ENCODE measurements at places on chromosomes 2 and 18. TPM values are rescaled to one million over a fixed set of nuclear protein-coding genes. Genes with fewer than 3 reads are reported as not detected.
A peak's percentile ranks its signal among the peaks of the same experiment; 100 is the strongest.

DNA sequence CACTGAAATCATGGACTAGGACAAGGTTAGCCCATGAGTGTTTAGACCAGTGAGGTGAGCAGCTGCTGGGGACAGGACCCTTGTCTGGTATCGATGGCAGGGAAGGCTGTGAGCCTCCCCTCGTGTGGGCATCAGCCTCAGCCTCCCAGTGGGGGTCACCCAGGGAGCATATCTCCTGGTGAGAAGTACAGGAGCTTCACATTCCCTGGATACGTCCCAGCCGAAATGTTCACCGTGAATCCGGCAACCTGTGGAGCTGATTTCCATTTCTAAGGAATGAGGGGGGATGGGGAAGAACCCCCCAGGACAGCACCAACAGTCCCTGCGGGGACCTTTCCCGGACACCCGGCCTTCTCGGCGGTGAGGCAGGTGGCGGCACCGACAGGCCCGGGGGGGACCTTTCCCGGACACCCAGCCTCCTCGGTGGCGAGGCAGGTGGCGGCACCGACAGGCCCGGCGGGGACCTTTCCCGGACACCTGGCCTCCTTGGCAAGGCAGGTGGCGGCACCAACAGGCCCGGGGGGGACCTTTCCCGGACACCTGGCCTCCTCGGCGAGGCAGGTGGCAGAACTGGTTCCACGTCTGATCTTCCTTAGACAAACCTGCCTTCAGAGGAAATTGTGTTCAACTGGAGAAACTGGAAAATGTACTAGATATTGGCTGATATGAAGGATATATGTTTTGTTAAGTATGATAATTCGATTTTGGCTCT lies 21.2 kb downstream of the RTP5 start:
- no peaks in the 10 kb centered on the region for H3K36me3 ChIP-seq
- H3K27ac ChIP-seq = no peak overlapping the region
- H3K4me1 ChIP-seq = no peaks in the 10 kb centered on the region
- H3K27me3 ChIP-seq = no peaks in the 10 kb centered on the region
- H3K4me3 ChIP-seq = no peak overlapping the region

PLGLB2 gene
- total RNA-seq = 1.2 TPM

GRCh38 chr2:45771261-45771660 lies 119.8 kb downstream of the PRKCE start:
- no peak overlapping the region for H3K4me3 ChIP-seq
- DNase-seq = peak; percentile 87
- peak overlapping the region; percentile 55 for H3K27ac ChIP-seq
- no peaks in the 10 kb centered on the region for H3K27me3 ChIP-seq

DLX2 gene
- not detected for total RNA-seq

DNA sequence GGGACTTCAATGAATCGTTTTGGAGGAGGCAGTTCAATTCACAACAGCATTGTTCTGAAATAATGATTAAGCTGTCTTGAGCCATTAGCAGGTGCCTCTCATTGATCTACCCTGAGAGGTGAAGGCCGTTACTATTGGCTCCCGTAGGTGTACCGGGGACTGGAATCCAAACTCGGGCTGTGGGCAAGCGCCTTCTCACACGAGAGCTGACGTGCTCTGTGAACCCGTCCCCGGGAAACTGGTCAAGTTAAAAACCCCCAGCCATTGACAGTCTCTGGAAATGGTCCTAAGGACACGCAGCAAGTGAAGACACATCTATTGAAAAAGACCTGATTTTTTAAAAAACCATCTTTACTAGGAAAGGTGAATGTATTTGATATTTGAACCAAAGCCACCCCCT lies 8.1 kb upstream of the NFATC1 start:
- no peak overlapping the region for H3K4me3 ChIP-seq
- no peaks in the 10 kb centered on the region for H3K4me1 ChIP-seq
- H3K27ac ChIP-seq = no peak overlapping the region
- no peaks in the 10 kb centered on the region for H3K36me3 ChIP-seq
- H3K27me3 ChIP-seq = peaks cover 65% of the 10 kb centered on the region

DNA sequence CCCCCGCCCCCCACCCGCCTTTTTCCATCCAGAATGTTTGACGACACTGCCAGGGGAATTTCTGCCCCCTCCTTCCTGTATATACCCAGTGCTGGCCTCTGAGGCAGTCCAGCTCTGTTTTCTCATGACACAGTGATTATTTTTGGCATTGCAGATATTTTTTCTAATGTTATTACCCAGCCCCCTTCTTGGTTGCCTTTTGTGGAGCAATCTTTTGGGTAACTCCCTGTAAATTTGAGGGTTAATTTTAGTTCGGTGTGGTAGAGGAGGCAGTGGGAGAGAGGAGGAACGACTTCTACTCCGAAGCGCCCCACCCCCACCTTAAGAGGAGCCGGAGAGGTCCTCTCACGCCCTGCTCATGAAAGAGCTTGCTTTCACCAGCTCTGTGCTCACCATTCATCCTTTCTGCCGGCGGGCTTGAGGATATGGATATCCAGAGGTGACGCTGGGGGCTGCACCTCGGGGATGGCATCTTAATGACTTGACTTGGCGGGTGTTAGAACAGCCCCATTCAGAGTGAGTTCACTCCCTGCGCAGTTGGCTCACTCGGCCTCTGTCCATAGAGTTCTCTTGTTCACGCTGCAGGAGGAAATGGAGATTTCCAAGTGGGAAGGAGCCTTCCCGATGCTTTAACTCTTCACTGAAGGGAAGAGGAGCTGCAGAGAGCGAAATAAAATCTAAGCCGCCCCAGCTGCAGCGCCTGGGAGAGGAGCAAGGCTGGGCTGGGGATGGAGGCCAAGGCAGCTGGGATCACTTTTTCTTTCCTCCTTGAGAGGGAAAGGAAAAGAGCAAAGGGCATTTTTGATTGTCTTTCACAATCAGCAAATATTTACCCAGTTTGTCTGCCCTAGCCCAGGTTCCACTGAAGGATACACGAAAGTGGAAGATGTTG lies 38.4 kb downstream of the EPAS1 start:
- H3K4me3 ChIP-seq = no peak overlapping the region
- peaks cover 78% of the 10 kb centered on the region for H3K4me1 ChIP-seq
- DNase-seq = peak; percentile 84
- no peaks in the 10 kb centered on the region for H3K36me3 ChIP-seq
- no peaks in the 10 kb centered on the region for H3K27me3 ChIP-seq

ZNF521 gene
- 16.6 TPM for total RNA-seq

DNA sequence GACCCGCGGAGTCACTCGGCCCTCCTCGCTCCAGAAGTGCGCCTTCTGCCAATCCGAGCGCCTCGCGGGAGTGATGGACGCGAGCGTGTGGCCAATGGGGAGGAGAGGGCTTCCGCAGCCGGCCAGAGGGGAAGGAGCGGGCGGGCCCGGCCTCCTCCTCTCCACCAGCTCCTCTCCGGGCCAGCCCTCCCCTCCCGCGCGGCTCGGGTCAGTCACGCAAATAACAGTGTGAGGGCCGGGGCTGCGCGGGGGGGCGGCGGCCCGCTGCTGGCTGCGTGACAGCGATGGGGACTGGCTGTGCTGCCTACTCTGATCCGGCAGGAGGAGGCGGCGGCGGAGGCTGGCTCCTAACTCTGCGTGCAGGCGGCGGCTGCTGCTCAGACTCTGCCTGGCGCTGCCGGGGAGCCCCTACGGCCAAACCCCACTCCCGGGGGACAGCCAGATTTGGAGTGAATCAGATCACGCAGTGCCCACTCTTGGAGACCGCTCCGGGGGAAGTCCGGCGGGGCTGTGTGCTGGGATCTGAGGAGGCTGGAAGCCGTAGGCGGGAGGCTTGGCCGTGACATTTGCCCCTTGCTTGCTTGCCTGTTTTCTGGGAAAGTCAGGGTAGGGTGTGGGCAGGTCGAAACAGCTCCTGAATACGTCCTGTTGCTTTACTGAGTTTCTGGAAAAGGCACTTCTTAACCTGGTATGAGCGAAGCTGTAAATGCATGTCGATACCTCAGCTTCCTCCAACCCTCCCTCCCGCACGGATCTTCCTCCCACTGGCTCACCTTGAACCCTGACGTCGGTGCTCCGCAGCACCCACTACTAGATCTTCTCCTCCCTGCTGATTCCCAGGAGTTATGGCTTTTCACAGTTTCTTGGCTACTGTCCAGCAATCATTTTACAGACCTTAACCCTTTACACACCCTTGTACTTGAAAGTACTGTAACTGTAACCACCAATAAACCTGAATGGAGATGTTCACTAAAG lies 97.9 kb upstream of the SERTAD2 start:
- peaks cover 8% of the 10 kb centered on the region for H3K4me1 ChIP-seq
- no peaks in the 10 kb centered on the region for H3K36me3 ChIP-seq
- no peaks in the 10 kb centered on the region for H3K27me3 ChIP-seq
- peak overlapping the region; percentile 69 for H3K4me3 ChIP-seq

- H3K27ac ChIP-seq = no peak overlapping the region
- no peaks in the 10 kb centered on the region for H3K4me1 ChIP-seq
- DNase-seq = no peak
- H3K4me3 ChIP-seq = no peak overlapping the region
- H3K36me3 ChIP-seq = no peaks in the 10 kb centered on the region
Observed at GRCh38 chr18:49764032-49764431, 49.3 kb downstream of the ACAA2 start.

SLC38A11 gene
- 0.29 TPM for total RNA-seq

DNA sequence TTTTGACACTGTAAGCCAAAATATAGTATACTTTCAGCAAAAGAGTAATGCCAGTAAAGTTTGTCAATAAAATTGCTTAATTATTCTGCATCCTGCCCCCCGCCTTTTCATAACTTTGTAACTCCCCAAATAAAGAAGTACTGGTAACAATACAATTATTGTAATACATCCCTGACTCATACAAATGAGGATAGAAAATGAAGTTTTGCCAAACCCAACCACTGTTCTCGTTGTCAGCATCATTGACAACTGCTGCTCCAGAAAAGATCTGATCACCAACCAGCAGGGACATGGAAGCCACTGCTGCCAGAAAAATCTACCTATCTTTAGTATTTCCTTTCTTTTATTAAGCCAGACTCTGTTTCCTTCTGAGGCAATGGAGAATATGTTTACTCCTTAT lies 27.1 kb downstream of the SCN3A start:
- H3K4me1 ChIP-seq = no peaks in the 10 kb centered on the region
- no peak overlapping the region for H3K4me3 ChIP-seq
- no peaks in the 10 kb centered on the region for H3K27me3 ChIP-seq
- no peaks in the 10 kb centered on the region for H3K36me3 ChIP-seq
- H3K27ac ChIP-seq = no peak overlapping the region
- DNase-seq = no peak

All from left lung (tissue), 14 donors.